AG04450 (cell line): ENCODE measurements at places on chromosomes 11 and 22. TPM values are rescaled to one million over a fixed set of nuclear protein-coding genes. Genes with fewer than 3 reads are reported as not detected.

Gene NPAT
- 6.9 and 9.9 TPM in 2 replicates for polyA plus RNA-seq

Gene PIWIL4
- 1.0 and 1.1 TPM in 2 replicates for polyA plus RNA-seq

Gene FAM111B
- 1.6 and 2.7 TPM in 2 replicates for polyA plus RNA-seq

Gene TPH1
- 0.04 and 0.06 TPM in 2 replicates for polyA plus RNA-seq

Gene CCDC15
- 0.73 and 1.1 TPM in 2 replicates for polyA plus RNA-seq

Gene KRTAP5-11
- not detected in 2 replicates for polyA plus RNA-seq

Gene MUC6
- polyA plus RNA-seq, result not detected in 2 replicates

Gene OR5P2
- polyA plus RNA-seq, result not detected in 2 replicates

Gene AIFM3
- polyA plus RNA-seq, result 0.15 and 0.27 TPM in 2 replicates

Gene CHADL
- polyA plus RNA-seq, result 0.24 and 0.65 TPM in 2 replicates

Gene TREH
- polyA plus RNA-seq, result not detected in 2 replicates

Gene PGA3
- 0.99 and 1.8 TPM in 2 replicates for polyA plus RNA-seq

Gene RBMXL2
- not detected in 2 replicates for polyA plus RNA-seq

Gene VPS51
- 38.9 and 74.1 TPM in 2 replicates for polyA plus RNA-seq

Gene FGF19
- polyA plus RNA-seq, result not detected in 2 replicates

Gene NPAS4
- 0.12 and 0.14 TPM in 2 replicates for polyA plus RNA-seq

Gene GNG3
- 0.11 TPM in 1 of 2 replicates, not detected in the other for polyA plus RNA-seq
